MG63 (cell line): ENCODE measurements at places on chromosomes 1 and 21.

DNA sequence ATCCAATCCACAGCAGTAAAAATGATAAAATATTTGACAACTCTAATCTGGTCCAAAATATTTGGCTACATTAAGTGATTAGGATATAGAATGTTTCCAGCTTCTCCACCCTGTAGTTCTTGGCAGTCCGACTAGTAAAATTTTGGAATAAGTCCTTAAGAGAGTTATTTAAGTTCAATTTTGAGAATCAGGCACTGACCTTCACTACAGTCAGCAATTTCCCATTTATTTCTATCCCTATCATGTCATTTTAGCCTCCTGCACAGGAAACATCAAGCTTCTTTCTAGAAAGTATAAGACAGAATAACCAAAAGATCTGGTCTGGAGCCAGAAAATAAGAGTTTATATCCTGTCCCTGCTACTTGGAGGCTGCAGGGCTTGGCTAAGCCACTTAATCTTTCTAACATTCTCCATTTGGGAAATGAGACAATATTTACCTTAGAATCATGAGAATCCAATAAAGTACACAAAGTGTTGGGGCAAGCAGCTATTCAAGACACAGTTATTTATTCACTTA lies 162.2 kb downstream of the DPYD start:
- peak; percentile 21 for DNase-seq

- DNase-seq: no peak
Observed at GRCh38 chr1:212070720-212071302, 35.3 kb downstream of the DTL start.

- DNase-seq: no peak
Observed at GRCh38 chr1:3986686-3987218, 86.7 kb upstream of the C1orf174 start.

DNA sequence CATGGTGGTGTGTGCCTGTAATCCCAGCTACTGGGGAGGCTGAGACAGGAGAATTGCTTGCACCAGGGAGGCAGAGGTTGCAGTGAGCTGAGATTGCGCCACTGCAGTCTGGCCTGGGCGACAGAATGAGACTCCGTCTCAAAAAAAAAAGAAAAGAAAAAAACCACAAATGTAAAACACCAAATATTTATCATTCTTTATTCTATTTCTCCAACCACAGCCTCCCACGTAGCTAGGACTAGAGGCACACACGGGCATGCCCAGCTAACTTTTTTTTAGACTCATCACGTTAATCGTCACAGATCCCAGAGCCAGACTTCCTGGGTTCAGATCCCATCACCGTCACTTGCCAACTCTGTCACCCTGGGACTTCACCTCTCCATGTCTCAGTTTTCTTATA lies 13.5 kb downstream of the DNAJC16 start:
- DNase-seq: no peak

DNA sequence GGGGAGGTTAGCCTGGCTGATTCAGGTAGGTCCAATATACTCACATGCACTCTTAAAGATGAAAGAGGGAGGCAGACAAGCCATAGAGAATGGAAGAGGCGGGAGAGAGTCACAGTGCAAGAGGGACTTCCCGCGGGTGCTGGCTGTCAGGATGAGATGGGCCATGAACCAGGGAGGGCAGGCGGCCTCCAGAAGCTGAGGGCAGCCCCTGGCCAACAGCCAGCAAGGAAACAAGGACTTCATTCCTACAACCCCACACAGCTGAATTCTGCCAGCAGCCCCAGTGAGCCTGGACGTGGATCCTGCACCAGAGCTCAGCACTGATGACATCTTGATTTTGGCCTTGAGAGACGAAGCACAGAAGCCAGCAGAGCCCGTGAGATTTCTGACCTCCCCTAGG lies 15.1 kb upstream of the B3GALT5 start:
- no peak for DNase-seq

GRCh38 chr1:110218137-110218536 lies 8.0 kb downstream of the KCNC4 start:
- no peak for DNase-seq

DNA sequence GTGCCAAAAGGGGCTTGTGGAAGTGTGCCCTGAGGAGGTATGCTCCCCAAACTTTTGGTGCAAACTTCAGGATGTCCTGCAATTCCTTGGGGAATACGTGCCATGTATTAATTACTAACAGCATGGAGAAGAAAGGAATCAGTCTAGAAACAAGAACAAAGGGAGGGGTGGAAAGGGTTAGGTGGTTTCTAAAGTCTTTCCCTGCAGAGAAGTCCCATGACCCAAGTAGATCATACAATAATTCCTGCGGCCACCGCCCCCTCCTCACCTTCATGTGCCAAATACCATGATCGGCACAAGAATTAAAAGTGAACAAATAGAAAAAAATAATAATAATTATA lies 258.2 kb downstream of the PLPP3 start:
- no peak for DNase-seq

DNA sequence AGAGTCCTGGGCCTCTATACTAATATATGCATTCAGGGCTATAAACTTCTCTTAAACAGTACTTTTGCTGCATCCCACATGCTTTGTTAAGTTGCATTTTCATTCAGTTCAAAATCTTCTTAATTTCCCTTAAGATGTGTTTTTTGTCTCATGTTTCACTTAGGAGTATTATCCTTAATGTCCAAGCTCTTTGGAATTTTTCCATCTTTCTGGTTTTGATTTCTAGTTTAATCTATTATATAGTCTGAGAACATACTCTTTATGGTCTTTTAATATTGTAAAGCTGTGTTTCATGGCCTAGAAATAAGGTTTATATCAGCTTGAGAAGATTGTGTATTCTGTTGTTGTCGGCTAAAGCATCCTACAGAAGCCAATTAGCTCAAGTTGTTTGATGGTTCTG lies 1041.8 kb downstream of the PLA2G4A start:
- DNase-seq: no peak

GRCh38 chr1:70608815-70609214 lies 197.7 kb downstream of the CTH start:
- no peak for DNase-seq

GRCh38 chr1:33791251-33791650 lies 72.6 kb upstream of the HMGB4 start:
- no peak for DNase-seq

DNA sequence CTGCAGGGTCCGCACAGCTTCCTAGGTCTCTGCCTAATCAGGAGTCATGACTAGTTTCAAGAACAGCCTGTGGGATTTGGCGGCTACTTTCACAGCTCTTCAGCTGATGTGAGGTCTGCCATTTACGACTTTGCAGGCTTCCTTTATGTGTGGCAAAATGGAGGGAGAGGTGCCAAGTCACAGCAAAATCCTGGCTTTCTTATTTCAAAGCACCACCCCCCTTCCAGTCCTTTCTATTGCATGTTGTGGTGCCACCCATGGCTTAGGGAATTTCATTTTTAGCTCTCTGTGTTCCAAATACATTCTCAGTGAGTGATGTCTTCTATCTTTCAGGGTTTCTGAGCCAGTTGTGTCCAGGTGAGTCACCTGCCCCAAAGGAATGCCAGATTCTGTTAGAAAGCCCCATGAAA lies 75.1 kb upstream of the WLS start:
- DNase-seq: no peak

GRCh38 chr1:21935891-21936365 lies 1.2 kb downstream of the HSPG2 start:
- DNase-seq: no peak

DNA sequence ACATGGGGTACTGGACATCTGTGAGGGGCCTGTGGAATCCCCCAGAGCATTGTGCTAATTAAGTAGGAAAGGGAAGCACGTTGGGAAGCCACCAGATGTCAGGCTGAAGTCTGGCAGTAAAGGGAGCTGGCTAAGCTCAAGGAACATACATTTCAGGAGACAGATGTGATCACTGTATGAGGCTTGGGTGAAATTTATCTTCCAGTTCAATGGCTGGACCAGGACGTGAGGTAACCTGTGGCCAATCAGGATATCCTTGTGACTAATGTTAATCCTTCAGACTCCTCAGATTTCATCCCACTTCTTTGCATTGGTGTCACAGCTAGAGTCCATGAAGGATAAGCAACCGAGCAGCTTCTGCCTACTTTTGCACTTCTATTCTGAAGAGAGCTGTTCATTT lies 110.2 kb upstream of the APP start:
- no peak for DNase-seq

DNA sequence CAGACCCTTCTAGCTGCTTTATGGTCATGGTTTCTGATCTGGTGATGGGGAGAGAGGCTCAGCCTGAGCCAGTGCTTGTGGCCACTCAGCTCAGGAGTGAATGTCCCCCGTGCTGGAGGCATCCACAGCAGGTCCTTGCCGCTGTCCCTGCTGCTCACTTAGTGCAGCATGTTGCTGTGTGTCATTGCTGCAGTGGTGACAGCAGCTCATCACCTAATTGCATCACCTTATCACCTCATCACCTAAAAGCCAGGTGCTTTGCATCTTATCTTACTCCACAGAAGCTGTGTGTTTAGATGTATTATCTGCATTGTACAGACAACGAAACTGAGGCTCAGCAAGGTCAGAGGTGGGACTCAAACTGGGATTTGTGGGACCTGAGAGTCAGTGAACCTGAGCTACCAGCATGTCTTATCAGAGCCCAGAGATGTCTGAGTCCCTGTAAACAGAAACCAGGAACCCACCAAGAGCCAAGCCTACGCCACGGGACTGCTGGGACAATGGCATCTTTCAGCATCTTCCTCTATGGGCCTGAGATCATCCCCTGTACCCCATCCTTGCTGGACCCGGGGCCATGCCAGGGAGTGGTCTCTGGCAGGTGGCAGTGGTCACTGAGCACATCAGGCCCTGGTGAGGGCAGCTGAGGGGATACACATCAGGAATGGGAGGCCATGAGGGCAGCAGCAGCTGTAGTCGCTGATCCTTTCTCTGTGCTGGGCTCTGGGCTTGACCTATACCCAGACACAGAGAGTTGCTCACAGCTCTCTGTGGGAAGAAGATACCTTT lies 6.5 kb downstream of the PODN start:
- DNase-seq: no peak

GRCh38 chr1:183780757-183781156 lies 24.2 kb upstream of the RGL1 start:
- no peak for DNase-seq

GRCh38 chr1:93844262-93845045 lies 34.6 kb downstream of the DNTTIP2 start:
- peak; percentile 29 for DNase-seq

DNA sequence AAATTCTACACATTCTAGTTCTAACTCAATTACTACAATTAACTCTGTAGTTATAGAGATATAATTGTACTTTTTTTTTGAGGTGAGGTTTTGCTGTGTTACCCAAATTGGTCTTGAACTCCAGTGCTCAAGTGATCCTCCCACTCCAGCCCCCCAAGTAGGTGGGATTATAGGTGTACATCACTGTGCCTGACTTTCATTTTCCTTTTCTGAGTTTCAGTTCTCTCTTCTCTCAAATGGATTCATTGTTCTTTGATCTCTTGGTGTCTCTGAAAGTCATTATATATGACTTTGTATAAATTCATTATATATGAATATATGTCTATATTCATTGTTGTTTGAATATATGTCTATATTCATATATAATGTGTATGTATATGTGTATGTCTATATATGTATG lies 74.0 kb upstream of the GALNT2 start:
- no peak for DNase-seq

- no peak for DNase-seq
Observed at GRCh38 chr1:86378813-86379212, 17.3 kb downstream of the ODF2L start.

- peak; percentile 85 for DNase-seq
Observed at GRCh38 chr1:1000357-1001056, 610 bp upstream of the HES4 start.

DNA sequence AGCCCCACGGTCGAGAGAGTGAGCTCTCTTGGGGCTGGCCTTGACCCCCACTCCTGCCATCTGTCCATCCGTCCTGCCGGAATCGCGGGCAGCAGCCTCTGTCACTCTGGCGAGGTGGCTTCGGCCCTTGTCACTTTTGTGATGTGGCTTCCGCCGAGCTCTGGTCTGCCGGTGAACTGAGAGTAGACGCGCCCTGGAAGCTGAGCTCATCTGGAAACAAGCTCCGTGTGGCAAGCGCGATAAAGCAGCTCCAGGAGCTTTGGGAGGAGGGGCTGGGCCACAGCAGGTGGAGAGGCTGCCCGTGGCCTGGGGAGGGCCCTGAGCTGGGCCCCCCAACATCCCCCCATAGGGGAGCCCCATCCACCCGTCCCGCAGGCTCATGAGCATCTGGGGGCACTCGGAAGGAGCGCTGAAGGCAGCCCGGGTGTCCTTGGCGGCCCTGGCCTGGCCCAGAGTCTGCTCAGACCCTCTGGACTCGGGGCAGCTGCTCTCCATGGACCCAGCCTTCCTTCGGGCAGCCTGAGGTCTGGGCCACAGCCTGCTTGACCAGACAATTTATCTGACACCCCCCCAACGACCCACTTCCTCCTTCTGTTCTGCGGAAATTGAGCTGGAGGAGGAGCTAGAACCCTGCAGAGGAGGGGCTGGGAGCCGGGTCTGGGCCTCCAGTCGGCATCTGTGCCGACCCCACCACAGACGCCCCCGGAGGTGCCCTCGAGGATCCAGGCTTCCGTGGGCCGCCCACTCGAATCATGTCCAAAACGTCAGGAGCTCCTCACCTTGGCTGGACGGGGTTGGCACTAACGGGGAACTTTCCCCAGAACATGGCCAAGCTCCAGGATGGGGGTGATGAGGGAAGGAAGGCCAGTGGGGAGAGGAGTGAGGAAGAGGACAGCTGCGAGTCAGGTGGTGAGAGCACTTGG lies 59.1 kb downstream of the SLC19A1 start:
- no peak for DNase-seq

- no peak for DNase-seq
Observed at GRCh38 chr1:26429721-26430120, 2.4 kb upstream of the DHDDS start.

DNA sequence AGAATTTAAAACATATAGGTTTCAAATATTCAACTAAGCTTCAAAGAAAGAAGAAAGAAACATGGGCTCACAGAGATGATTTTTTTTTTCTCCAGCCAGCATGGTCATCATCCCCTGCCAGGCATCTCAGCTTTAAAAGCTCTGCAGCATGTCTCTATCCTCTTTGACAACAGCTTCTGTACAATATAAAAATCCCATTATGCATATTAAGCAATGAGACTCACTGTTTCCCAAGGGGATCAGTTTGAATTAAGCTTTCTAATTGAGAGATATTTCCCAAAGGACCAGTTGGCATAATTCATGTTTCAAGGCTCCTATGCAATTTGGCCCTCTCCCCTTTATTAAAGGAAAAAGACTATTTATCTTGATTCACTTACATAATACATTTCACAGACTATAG lies 220.3 kb downstream of the GRIK1 start:
- no peak for DNase-seq

DNA sequence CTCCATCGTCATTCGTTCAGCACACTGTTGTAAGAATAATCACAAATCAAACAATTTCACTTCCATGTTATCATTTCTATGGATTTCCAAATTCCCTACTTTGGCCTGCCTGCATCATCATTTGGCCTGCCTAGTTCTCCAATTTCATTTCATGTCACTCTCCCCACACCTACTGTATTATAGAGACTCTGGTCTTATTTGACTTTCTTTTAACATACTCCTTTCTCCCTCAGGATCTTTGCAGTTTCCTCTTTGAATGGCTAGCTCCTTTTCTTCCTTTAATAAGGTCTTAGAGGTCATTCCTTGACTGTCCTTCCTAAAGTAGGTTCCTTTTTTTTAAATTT lies 36.3 kb upstream of the PODN start:
- DNase-seq: no peak
